ENCODE measurements at places on chromosomes 12 and 14.

DNA sequence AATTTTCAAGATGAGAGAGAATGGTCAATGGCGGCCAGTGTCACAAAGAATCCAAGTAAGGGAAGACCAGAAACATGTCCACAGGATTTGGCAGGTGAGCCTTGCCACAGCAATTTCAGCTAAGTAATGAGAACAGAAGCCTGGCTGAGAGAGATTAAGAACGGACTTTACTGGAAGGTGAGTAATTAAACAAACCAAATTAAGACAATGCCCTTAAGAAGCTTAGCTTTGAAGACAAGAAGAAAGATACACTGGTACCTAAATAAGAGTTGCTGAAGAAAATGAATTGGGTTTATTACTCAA lies 145.4 kb upstream of the PLEKHG7 start:
- DNase-seq, result no peak

GRCh38 chr12:117732761-117733548 lies 235.8 kb downstream of the KSR2 start:
- DNase-seq, result no peak

DNA sequence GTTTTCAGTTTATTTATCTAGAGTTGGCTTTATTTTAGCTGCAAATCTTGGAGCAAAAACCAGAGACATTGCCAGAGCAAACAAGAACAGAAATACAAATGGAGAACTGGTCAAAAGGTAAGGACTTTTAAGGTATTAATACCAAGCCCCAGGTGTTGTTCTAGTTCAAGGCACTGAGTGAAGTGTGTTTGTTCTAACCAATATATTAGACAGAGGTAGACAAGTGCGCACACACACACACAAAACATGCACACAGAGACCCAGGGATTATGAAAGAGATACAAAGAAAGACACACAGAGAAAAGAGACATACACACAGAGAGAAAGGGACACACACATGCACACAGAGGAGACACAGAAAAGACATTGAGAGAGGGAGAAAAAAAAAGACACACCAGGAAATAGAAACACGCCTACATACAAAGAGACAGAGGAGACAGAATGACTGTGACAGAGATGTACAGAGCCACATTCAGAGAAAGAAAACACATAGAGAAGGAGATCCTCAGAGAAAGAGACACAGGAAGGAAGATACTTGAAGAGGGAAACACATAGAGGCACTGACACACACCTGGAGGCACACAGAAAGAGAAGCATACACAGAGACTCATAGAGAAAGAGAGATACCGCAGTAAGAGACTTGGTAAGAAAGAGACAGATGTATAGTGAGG lies 50.2 kb downstream of the MIPOL1 start:
- no peak for DNase-seq

- peak; percentile 73 for DNase-seq
Measured at GRCh38 chr12:57099047-57099714, 10.3 kb downstream of the NAB2 start.

- DNase-seq, result no peak
Measured at GRCh38 chr14:103724116-103724515, 8.5 kb downstream of the ZFYVE21 start.

DNA sequence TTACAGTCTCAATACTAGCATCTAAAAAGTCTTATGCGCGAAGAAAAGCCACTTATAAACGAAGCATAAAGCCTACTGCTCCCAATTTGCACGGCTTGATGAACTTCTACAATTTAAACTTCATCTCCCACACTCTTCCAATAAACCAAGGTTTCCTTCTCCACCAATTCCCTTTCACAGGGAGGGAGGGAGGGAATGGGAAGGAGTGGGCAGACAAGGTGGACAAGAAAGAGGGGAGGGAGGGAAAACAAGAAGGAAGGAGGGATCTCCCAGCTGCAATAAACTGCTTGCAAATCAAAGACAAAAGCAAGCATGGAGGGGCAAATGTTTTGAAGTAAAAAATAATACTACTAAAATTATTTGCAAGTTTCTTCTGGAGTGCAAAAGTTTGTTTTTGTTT lies 64.5 kb downstream of the MED13L start:
- DNase-seq, result no peak

DNA sequence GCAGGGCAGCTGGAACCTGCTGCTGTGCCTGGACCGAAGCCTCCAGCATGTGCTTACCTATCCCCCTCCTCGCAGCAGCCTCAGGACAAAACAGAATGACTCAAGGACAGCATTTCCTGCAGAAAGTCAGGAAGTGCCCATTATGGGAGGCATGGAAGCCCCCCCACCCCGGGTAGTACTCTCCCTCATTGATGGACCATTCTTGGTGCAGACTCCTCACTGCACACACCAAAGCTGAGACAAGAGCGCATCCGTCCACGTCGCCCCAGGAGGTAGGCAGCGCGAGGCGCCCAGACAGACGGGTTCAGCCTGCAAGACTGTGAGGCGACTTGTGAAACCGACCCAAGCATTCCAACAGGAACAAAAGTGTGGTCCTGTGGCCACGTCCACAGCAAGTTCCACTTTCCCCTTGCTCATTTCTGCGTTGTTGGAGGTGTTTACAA lies 243.9 kb upstream of the ATXN7L3B start:
- no peak for DNase-seq

DNA sequence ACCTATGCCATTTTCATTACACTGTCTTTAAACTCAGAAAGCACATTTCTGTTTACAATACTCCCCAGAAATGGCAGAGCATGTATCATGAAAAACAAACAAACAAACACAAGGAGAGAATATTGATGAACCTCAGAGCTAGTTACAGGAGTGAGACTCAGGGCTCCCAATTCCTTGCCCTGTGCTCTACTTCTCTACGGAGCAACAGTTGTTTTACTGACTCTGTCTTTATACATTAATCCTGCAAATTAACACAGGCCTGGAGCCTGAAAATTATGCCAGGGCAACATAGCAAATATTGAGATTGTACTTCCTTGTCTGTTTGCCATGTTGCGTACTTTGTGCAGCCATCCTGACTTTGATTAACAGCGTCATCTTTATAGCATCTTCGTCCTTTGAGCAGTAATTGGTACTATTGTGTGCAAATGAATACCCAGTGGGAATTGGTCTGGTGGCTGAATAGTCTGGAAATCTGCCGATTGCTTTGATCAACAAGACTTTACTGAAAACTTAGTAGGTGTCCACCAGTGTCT lies 15.2 kb upstream of the AKAP6 start:
- no peak for DNase-seq

- DNase-seq, result no peak
Measured at GRCh38 chr14:22489244-22489545, 99.8 kb downstream of the DAD1 start.

- DNase-seq, result peak; percentile 99
Measured at GRCh38 chr12:104671409-104672095, 214.8 kb downstream of the CHST11 start.

DNA sequence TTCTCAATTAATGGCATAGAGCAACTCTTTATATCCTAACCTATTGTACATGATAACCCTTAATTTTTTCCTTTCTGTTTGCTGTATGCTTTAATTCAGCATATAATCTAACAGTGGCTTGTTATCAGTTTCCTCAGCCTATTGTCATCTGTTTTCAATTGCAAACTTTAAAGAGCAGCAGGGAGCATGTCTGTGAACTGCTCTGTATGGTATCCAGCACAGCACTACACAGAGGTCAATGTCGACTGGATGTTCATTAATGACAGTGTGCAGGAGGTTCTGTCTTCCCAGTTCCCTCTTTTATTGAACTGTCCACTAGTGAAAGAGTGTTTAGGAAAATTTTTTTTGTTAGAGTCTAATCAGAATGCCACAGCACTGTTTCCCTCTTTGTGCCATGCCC lies 609.1 kb downstream of the SOX5 start:
- DNase-seq, result no peak

DNA sequence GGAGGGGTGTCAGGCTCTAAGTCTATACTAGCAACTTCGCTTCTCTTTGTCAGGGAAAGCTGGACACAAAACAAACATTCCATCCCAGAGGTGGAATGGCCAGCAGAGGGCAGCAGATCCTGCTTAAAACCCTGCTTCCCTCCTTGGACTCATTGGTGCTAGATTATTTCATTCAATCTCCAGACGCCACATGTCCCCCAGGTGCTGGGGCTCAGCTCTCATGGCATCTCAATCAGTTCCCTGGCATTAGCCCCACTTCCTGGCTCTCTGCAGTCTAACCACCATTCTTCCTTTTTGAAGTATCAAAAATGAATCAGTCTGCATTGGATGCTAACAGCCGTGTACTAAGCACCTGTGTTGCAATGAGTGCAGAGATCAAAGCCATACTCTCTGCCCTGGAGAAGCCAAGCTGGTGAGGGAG lies 8.1 kb upstream of the PPP1R1A start:
- peak; percentile 52 for DNase-seq
